ENCODE measurements at places on chromosomes 7 and 10. TPM values are rescaled to one million over a fixed set of nuclear protein-coding genes. Genes with fewer than 3 reads are reported as not detected.

DNA sequence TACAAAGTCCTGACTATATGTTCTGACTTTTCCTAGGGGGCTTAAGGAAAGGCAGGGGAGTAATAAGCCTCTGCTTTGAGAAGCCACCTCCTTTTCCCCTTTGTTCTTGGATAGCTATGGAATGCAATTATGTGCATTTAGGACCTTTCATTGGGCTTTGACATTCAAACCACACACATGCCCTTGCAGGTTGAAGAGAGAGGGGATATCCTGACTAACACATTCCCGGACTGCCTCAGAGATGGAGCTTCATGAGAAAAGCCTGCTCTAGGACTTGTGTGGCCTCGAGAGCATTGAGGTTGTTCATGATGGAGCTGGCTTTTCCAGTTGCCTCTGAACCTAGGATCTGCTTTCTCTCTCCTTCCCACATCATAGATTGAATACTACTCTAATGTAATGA lies 694.5 kb downstream of the LRMDA start:
- DNase-seq, result no peak

DNA sequence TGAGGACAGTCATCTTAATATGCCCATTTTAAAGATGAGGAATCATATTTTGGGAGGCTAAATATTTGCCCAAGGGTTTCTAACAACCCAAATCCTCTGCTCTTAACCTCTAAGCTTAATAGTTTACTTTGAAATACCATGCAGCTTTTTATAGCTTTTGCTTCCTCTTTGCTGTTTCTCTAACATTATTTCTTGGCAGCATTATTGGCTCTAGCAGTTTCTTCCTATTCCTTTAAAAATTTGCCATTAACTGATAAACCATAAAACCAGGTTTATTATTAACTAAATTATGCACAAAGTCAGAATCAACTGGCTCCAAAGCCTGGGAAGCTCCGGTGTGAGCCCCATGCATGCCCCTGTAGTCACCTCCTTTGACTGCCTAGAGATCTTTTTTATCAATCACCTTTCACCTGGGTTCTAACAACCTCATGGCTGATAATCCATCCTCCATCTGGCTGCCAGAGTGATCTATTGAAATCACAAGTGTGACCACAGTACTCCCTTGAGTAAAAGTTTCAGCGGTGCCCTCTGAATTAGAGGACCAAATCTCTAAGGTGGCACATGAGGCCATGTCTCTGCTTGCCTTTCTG lies 62.4 kb downstream of the ITGB8 start:
- no peak for DNase-seq

DNA sequence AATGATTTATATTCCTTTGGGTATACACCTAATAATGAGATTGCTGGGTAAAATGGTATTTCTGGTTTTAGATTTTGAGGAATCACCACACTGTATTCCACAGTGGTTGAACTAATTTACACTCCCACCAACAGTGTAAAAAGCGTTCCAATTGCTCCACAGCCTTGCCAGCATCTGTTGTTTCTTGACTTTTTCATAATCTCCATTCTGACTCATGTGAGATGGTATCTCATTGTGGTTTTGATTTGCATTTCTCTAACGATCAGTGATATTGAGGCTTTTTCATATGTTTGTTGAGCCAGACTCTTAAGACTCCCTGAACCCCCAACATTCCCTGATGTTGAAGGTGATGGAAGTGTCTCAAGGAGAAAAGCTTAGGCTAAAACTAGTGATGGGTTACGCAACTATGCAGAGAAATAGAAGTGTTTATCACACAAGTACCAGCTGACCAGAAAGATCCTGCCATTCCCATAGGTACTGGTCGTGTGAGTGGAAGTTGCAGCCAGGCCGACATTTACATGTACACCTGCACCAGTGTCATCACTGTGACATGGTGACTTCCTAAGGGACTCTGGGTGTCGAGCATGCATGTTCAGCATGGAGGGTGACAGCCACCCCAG lies 711.2 kb upstream of the NRP1 start:
- DNase-seq, result no peak

DNA sequence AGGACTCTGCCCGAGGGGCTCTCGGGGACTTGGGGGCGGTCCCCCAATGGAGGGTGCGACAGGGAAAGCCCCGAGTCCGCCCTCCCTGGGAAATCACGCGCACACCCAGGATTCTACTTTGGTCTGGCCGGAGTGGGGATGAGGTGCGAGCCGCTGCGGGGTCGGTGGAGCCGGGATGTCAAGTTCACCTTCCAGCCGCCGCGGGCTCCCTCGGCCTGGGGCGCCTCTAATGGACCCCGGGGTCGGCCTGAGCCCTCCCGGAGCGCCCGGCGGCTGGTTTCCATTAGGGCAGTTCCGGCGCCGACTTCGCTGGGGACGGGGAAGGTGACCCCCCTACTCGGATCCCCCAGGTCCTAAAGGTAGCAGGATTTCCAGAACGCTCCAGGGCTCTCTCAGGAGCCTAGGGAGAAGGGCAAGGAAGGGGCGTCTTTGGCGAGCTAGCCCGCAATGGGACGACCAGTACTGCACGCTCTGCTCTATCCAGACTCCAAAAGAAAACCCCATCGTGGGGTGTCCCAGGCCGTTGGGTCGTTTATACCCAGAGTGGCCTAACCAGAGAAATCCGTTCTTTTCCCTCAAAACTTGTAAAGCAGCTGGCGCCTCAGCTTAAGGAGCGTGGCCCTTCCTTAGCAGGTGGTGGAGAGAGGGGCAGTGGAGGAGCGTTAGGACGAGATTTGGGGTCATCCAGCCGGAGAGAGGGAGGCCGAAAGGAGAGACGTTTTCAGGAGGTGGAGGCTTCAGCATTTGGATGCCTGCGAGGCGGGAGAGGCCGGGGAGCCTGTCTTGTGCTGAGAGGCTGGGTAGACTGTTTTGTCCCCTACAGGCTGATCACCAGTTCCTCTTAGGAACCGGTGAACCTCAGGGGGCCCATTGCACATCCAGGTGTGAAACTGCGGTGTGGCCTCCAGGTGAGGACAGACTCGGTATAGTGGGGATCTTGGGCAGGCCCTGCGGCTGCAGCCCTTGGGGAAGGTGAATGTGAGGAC lies 860 bp upstream of the WDR86 start:
- DNase-seq, result no peak

GRCh38 chr7:2647594-2648172 lies 15.9 kb downstream of the TTYH3 start:
- no peak for DNase-seq

GRCh38 chr10:600876-601659 lies 88.4 kb downstream of the DIP2C start:
- no peak for DNase-seq

- DNase-seq, result no peak
These were observed 179.3 kb upstream of the CSTF2T start for GRCh38 chr10:51878695-51879094.

DNA sequence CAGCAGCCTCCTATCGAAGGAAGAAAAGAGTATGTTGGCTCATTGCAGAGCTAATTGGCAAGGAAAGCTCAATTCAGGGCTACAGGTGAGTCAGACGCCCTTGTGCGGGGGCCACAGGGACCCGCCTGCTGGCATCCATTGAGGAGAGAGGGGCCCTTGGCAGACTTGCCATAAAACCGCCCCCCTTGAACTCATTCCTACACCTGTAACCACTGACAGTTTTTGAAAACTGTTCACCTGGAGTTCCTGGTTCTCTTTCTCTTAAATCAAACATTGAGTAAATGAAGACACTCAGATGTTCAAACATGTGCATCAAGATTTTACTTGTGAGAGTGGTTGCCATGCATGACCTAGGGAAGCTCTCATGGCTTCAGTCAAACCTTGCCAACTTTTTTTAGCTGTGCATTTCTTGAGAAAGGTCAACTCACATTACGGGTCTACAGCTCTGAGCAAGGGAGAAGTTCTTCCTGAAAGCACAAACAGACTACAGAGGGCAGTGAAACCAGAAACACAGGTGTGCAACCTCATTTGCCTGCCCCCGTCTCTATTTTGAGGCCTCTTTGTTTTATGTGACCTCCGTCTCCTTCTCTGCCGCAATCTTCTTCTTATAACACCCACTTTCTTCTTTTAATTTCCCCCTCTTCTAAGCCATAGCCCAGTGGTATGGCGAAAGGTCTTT lies 87.8 kb downstream of the TBXAS1 start:
- no peak for DNase-seq

DNA sequence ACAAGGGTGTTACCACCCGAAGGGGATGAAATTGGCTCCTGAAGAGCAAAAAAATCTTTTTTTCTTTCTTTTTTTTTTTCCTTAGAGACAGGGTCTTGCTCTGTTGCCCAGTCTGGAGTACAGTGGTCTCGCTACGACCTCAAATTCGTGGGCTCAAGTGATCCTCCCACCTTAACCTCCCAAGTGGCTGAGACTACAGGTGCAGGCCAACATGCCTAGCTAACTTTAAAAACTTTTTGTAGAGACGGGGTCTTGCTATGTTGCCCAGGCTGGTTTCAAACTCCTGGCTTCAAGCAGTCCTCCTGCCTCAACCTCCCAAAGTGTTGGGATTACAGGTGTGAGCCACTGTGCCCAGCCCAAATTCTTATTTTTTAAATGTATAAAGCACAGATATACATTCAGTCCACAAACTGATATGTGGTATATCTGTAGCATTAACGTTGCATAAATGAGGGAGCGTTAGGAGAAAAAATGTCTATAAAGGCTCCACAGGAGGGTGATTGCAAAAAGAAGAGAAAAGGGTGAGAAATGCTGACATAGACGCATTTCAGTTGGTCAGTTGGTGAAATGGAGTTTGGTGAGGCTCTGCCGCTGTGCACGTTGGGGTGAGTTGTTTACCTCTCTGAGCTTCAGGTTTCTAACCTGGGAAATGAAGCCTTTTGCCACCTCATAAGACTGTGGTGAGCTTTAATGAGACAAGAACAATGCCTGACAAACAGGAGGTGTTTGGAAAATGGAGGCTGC lies 100.7 kb upstream of the PODXL start:
- DNase-seq, result no peak

DNA sequence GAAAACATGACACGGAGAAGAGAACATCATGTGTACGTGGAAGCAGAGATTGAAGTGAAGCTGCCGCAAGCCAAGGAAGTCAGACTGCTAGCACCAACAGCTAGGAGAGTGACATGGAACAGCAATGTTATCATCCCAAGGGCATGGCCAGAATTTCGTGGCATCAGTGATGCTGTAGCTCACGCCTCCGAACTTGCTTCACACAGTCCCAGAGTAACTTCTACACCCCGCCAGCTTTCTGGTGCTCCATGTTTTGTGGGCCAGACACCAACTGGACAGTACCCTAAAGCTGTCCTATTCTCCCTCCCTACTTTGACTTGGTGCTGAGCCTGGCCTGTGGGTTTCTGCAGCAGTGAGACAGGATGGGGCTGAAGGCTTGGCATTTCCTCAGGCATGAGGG lies 33.0 kb upstream of the EMX2 start:
- DNase-seq, result no peak

- DNase-seq, result no peak
These were observed 96.1 kb downstream of the RNF133 start for GRCh38 chr7:122602800-122603199.

DNA sequence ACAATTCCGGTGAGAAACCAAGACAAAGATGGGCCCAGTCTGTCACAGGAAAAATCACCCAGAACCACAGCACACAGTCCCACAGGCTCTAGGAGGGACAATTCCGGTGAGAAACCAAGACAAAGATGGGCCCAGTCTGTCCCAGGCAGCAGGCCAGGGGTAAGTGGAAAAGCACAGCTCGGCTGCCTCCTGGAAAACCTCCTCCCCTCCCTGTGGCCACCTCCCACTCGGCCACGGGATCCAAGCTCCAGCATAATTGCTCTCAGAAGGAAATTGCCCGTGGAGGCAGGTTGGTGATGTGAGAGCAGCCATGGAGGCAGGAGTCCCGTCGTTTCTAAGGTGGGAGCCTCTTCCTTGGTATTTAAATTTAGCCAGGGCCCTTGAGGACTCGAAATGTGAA lies 95.7 kb downstream of the PLXNA4 start:
- no peak for DNase-seq

DNA sequence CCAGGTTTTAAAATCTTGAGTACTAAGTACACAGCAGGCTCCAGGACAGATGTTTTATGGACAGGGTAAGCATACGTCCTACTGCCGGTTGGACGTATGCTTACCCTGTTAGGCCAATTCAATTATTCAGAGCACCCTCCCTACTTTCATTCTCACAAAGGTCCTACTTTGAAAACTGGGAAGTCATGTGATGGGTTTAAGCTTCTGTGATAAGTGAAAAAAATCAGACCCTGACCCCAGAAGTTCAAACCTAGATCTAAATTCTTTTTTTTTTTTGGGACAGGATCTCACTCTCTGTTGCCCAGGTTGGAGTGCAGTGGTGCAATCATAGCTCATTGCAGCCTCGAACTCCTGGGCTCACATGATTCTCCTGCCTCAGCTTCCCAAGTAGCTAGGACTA lies 55.2 kb downstream of the HIPK2 start:
- no peak for DNase-seq

- DNase-seq, result no peak
These were observed 144.7 kb downstream of the TRIL start for GRCh38 chr7:28813243-28813962.

DNA sequence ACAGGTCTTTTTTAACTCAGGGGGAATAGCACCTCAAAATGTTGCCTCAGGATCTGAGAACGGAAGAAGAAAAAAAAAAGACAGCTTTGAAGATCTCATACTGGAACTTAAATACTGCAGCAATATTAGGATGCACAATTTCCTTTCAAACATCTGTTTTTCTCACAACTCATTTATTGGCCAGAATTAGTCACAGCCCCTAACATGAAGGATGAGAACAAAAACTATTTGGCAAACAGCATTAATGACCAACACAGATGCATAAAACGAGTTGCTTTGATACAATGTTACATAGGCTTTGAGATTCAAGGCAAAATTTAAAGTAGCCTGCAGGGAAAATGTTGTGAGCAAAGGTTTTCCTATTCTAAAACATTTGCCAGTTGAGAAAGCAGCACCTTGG lies 36.5 kb downstream of the JMJD1C start:
- DNase-seq, result no peak

DNA sequence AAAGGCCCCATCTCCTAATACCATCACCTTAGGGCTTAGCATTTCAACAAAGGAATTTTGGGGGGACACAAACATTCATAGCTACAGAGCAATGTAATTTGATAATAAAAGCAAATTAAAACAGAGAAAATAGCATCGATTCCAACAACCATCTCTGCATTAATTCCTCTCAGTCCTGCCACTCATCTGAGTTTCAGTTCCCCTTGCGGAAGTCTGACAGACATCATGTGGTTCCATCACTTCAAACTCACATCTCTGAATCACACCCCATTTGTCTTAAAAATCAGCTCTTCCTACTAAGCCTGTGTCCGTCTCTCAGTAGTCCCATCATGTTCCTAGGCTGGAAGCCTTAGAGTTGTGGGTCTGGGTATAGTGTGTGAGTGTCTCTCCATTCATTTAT lies 3.6 kb downstream of the ADCK2 start:
- no peak for DNase-seq

DNA sequence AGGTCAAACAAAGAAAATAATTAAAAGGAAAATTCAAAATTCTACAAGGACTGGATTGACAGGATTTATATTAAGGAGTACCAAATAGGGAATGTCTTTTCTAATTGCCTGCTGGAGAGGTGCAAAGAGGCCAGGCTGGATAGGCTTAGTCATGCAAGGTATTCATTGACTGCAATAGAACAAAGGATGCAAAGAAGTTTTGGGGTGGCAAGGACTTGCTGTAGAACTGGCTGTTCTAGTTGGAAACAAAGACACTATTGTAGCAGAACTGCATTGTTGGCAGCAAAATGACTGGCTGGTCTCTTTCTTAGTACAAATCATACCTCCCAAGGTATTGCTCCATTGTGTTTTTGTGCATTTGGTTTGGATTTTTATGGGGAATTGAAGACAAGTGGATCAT lies 10.1 kb downstream of the ITGB8 start:
- DNase-seq, result no peak

The OR6B1 gene
- not detected for total RNA-seq

The NPFFR1 gene
- total RNA-seq, result not detected

All from activated CD4-positive, alpha-beta T cell treated with anti-CD3 and anti-CD28 coated beads, Interleukin-2, amount 10 ng/mL, durations not matched to agents 7 days and 5 days (primary cell).